ENCODE measurements at places on chromosomes 12 and 14.

GRCh38 chr14:96309896-96310330 is 53.2 kb downstream of the ATG2B start:
- no peak for DNase-seq

DNA sequence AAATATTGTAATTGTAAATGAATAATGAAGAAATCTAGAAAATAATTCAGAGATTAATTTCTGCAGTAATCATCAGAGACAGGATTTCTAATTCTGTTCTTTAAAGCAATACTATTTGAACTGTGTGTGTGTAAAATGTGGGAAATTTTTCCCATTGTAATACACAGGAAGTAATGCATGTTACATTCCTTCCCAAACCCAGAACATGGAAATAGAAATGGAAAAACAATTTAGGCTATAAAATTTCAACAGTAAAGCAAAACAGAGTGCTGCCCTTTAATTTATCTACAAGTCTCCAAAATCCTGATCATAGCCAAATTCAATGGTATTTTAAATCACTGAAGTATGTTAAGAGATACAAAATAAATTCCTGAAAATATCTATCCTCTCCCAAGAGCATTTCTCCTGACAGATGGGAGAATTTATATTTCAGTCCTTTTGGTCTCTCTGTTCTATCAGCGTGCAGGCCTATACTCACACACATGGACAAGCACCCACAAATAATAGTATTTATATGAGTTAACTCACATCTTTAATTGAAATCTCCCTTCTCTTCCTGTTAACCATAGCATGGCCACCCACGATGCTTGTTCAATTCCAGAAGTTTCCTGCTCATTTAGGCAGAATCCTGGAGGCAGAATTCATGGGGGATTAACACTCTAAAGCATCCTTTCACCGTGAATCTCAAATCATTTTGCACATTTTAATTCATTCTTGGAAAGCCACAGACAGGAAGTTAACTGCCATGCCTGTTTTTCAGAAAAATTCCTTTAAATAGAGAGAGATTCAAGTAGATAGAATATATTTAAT is 1465.4 kb upstream of the FLRT2 start:
- no peak for DNase-seq

- no peak for DNase-seq
Measured at GRCh38 chr12:118166946-118167345, 31.0 kb downstream of the PEBP1 start.

GRCh38 chr12:113220593-113221180 is 577 bp upstream of the TPCN1 start:
- no peak for DNase-seq

DNA sequence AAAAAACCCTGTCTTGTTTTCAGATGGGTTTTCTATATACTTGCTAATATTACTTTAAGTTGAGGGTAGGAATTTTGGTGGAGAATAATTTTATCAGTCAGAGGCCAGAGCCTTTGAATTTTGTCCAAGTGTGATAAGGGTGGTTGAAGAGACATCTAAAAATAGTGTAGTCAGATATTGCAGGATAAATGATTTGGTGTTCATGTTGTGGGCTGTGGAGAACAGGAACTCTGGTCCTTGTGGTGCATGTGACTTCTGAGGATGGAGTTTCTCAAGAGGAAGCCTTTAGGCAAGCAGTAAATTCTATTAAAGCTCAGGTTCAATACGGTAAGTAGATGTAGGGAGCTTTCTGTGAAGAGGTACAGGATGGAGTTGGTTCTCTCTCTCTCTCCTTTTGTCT is 2.8 kb downstream of the ADAM21 start:
- no peak for DNase-seq

- no peak for DNase-seq
Measured at GRCh38 chr12:69123919-69124638, 115.3 kb upstream of the CPSF6 start.

- no peak for DNase-seq
Measured at GRCh38 chr14:43249116-43249515, 1258.0 kb downstream of the FSCB start.

GRCh38 chr14:96203635-96204034 is 1.0 kb upstream of the BDKRB2 start:
- DNase-seq, result no peak

DNA sequence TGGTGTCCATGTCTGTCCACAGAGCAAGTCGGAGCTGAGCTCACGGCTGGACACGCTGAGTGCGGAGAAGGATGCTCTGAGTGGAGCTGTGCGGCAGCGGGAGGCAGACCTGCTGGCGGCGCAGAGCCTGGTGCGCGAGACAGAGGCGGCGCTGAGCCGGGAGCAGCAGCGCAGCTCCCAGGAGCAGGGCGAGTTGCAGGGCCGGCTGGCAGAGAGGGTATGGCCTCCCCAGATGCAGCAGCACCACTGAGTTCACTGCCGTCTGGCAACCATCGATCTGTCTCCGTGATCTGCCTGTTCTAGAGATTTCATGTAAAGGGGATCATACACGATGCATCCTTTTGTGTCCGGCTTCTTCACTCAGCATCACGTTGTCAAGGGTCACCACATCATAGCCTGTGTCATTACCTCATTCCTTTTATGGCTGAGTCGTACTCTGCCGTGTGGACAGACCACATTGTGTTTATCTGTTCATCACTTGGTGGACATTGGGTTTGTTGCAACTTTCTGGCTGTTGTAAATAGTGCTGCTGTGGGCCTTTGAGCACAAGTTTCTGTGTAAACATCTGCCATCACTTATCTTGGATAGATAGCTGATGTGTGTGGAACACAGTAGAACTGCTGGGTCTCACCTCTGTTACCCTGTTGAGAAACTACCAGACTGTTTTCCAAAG is 21.9 kb downstream of the HIP1R start:
- DNase-seq, result no peak

DNA sequence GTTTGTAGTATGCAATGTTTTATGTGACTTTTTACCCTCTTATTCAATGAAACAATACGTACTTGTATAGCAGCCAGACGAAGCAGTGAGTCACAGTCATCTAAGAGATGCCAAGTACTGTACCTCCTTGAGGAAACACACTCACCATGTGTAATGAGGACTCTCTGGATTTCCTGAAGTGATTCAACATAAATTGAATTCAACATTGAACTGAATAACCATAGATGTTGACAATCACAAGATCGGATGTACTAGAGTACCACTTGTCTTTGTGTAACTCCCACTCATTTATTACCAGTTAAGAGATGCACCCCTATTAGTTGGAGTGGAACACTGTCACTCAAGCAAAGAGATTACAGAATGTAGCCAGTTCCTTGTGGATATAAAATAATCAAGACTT is 175.2 kb upstream of the HMGA2 start:
- no peak for DNase-seq

DNA sequence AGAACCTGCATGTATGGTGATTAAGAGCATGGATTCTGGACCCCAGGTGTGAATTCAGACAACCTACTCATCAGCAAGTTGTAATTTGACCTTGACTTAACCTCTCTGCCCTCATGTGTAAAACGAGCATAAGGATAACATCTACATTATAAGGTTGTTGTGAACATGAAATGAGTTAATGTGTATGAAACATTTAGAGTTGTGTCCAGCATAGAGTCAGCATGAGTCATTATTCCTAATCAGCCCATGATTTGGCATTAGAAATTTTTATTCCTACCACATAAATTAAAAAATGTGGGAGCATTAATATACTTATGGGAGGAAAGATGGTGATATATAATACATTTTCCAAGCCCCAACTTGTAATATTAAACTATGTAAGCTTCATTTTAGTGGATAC is 95.9 kb upstream of the DDHD1 start:
- no peak for DNase-seq

- DNase-seq, result no peak
Measured at GRCh38 chr12:3139760-3140159, 62.6 kb downstream of the TSPAN9 start.

DNA sequence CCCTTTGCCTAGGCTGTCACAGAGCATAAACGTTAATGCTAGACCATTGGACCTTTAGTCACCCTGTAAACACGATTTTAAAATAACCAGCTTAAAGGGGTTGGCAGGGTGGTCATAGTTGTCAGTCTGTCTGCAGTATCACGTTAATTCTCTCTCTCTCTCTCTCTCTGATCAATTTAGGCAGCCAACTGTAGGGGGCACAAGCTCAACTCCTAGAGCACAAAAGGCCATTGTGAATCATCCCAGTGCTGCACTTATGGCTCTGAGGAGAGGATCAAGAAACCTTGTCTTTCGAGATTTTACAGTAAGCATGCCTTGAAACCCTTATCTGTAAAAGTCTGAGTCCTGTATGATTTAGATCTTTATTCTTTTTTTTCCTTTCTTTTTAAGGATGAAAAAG is 97.1 kb downstream of the SCAF11 start:
- peak; percentile 16 for DNase-seq

DNA sequence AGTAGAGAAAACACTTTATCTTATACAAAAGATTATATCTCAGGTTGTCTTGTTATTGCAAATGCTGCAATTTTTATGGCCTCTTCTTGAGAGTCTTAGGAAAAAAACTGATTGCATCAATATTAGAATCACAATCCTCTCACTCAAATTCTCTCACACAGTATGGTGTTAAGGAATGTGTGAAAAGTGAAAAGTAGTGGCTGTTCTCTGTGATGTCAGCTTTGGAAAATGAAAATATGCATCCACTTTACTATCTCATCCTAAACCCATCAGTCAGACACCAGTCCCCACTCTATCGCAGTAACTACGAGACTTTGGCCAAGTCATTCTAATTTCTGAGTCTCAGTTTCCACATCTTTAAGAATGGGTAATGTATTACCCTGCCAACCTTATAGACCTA is 32.6 kb upstream of the NTF3 start:
- no peak for DNase-seq

DNA sequence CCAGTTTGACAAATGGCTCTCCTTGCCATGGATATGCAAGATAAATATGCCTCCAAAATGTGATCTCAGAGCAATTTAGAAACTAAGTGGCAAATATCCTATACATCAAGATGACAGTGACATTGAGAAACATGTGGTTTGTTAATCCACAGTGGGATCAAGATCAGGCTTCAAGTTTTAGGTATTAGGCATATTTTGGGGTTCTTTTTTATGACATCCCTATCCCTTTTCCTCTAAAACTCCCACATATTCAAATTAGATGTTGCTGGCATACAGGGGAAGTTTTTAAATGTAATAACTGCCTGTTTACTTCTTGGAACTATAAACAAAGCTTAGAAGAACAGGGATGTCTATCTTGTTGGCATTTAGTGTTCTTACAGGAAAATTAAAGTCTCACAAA is 179.4 kb downstream of the CRADD start:
- no peak for DNase-seq

- DNase-seq, result no peak
Measured at GRCh38 chr12:43740511-43741100, 18.0 kb downstream of the PUS7L start.

DNA sequence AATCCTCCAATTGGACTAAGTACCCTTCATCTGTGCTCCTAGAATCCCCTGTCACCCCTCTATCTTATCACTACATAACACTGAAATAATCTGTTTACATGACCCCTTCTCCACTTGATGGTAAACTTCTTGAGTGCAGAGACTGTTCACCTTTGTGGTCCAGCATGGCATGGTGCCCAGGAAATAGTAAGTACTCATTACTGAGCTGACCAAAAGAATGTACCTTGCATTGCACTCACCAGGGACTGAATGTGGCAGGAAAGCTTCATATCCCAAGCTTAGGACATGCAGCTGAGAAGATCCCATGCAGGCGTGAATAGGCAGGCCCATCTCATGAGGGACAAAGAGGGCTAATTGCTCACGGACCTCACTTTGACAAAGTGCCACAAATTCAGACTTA is 1.4 kb upstream of the GARIN2 start:
- DNase-seq, result no peak

GRCh38 chr12:91271185-91271584 is 88.6 kb upstream of the DCN start:
- DNase-seq, result no peak

DNA sequence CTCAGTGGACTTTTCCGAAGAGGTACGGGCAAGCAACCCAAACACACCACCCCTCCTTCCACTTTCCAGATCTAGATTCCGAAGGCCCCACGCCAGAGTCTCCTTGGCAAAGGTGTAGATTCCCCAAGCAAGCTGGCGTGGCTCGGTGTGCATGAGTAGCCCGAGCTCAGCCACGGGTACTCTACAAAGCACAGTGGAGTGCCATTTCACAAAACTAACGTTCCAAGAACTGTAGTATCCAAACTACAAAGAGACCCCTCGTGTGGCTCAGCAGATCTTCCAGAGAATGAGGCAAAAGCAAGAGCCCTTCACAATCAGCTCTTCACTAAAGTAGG is 72.1 kb downstream of the FOXN3 start:
- no peak for DNase-seq

DNA sequence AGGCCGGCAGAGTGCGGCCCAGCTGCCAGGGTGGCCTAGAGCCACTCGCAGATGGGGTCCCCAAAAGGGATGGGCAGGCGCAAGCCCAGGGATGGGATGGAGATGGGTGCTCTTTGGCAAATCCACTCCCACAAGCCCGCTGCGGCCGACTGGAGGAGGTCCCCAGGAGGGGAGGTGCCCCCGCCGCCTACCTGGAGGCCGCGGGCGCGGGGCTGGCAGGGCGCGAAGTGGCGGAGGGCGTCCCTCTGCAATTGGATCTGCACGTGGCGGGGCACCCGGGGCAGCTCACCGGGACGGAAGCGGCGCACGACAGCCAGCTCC is 730 bp downstream of the PPP1R3E start:
- no peak for DNase-seq

GRCh38 chr14:64879635-64880220 is at the start of gene SPTB:
Gene SPTB, minus strand, starts transcription at chr14:64879907. Its CDS starts 56,813 bp downstream, at chr14:64823094.
- no peak for DNase-seq

DNA sequence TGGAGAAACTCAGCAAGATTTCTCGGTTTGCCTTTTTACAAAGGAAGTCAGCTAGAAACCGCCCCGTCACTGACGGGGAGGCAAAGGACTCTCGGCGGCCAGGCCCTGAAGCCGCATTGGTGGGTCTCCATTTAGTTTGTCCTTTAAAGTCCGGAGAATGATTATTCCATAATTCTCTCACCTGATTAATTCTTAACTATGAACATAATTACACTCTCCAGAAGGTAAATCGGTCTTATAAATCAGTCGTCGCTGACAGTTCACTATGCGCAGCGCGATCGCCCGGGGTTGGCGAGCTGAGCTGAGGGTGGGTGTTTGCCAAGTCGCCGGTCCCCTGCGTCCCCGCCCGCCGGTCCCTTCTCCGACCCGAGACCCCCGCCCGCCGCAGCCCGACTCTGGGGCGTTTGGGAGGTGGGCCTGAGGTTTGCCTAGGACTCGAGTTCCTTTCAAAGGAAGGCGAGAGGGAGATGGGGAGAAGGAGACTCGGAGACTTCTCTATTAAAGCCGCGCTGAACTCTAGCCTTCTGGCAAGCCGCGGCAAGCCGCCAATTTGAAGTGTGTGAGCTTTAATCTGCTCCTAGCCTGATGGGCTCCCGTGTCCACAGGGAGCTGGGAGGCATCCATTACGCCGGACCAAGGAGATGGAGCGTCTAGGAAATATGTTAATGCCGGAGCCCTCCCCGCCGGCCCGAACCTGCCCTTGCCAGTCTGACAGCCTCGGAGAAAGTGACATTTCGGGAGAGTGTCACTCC is 392.9 kb downstream of the NOVA1 start:
- peak; percentile 35 for DNase-seq

- DNase-seq, result no peak
Measured at GRCh38 chr12:24584032-24584675, 364.7 kb downstream of the BCAT1 start.

Measured in dorsolateral prefrontal cortex (tissue), 122 donors.